ENCODE measurements at places on chromosomes 16 and 17.

GRCh38 chr17:7177191-7177953, 1.8 kb downstream of the ASGR1 start:
- no peak for DNase-seq

DNA sequence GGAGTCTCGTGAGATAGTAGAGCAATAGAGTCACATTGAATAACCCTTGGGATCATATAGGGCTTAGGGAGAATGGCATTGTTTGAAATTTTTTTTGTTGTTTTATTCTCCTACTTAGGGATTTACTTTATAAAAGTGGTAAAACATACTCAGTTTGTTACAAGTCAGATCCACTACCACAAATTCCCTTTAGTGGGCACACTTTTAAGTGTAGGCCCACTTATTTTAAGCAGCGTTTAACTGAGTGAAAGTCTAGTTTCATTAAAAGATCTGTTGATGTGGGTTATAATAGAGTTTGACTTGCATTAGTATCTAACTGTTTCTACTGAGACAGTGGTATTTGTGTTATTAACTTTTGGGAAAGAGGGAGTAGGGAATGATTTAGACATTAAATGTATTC, 49.3 kb downstream of the USP10 start:
- DNase-seq = no peak

DNA sequence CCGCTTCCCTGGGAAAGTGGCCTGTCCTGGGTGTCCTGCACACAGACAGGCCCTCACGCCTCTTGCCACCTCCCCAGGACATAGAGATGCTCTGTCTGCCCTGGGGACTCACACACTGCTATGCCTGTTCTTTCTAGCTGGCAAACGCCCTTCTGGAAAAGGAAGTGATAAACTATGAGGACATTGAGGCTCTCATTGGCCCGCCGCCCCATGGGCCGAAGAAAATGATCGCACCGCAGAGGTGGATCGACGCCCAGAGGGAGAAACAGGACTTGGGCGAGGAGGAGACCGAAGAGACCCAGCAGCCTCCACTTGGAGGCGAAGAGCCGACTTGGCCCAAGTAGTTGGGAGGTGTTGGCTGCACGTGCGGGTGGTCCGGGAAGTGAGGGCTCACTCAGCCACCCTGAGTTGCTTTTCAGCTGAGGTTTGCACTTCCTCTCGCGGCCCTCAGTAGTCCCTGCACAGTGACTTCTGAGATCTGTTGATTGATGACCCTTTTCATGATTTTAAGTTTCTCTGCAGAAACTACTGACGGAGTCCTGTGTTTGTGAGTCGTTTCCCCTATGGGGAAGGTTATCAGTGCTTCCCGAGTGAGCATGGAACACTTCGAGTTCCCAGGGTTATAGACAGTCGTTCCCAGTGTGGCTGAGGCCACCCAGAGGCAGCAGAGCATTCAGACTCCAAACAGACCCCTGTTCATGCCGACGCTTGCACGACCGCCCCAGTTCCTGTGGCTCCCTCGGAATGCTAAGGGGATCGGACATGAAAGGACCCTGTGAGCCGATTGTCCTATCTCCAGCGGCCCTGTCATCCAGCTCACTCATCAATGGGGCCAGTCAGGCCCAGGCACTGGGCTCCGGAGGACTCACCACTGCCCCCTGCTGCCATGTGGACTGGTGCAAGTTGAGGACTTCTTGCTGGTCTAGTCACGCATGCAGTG, 3.5 kb upstream of the RPL13 start:
- peak; percentile 85 for DNase-seq

DNA sequence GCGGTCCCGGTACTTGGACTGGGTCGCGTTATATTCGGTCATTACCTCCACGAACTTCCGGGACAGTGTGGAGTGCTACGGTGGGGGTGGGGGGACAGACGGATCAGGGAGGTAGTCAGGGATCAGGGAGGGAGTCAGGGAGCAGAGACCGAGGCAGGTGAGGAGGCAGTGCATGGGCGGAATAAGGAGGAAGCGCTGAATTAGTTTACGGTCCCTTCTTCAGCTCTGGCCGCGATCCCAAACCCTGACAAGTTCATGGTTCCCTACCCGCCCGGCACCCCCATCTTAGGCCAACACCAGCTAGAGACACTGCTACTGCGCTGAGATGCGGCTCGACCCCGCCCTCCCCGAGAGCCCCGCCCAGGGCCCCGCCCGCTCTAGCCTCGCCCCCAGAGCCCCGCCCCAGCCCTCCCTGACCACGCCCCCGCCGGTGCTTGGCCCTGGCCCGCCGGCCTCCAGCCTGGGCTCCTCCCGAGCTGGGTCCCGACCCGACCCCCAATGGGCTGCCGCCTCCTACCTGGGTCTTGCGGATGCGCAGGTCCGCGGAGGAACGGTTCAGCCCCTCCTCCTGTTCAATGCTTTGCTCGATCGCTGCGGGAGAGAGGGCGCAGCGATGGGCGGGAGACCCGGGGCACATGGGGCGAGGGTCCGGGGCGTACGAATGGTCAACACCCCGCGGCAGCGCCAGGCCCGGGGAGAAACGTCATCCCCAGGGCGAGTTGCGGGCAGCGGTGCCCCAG, 12.1 kb downstream of the HSD3B7 start:
- peak; percentile 23 for DNase-seq

DNA sequence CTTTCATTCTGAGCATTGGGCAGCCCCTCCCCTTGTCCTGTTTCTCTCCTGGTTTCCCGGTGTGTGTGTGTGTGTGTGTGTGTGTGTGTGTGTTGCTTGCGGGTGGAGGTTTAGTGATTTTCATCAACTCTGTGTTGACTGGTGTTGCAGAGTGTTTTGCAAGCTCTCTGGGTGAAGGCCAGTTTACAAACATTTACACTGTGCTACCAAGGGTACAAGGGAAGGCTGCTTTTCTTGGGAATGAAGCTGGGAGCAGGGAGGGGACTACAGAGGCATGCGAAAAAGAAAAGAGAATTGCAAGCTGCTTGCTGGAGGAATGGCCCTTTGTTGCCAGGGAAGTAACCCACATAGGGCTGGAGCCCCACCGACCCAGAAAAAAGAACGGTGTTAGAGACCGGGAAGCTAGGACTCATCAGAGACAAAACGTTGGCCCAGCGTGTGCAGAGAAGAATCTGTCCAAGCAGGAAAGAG, 29.6 kb downstream of the HS3ST3B1 start:
- DNase-seq = no peak

DNA sequence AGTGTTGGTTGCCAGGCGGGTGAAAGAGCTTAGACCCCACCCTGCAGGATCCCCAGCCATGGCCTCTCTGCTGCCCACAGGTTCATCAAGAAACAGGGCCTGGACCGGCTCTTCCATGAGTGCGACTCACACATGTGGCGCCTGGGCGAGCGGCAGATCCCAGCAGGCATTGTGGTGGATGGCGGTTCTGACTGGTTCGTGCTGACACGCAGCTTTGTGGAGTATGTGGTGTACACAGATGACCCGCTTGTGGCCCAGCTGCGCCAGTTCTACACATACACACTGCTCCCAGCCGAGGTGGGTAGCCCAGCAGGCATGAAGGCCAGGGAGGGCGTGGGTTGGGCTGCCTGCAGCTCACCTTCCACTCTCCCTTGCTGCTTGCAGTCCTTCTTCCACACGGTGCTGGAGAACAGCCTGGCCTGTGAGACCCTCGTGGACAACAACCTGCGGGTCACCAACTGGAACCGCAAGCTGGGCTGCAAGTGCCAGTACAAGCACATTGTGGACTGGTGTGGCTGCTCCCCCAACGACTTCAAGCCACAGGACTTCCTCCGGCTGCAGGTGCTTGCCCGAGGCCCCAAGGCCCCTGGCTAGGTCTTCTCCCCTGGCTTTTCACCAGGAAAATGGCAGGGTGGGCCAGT, 9.9 kb downstream of the XYLT2 start:
- no peak for DNase-seq

GRCh38 chr16:89244754-89245153, 27.3 kb downstream of the ZNF778 start:
- DNase-seq = no peak

DNA sequence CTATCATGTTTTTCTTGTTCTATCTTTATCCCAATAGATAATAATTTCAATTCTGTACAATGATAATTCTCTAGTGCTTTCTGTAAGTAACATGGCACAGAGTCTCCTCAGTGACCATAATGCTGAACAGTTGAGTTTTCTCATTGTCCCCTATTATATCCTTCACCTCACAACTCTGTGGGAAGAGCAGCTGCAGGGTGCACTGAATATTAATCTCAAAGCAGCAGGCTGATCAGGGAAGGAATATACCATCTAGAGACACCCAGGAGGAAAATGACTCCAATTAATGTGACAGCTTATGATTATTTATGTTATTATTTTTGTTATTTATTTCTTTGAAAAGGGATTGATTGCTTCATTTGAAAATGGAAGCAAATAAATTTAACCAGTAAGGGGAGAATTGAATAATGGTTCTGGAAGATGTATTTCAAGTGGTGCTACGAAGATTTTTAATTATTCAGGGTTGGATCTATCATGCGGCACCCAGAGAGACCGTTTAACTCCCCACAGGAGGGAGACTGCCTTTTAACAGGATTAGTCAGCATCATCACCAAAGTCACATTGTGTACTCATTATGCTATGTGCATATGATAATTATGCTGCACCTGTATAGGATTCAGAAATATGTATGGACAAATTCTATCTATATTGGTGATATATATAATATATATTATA, 1015.7 kb upstream of the GOT2 start:
- DNase-seq = no peak

GRCh38 chr16:4908854-4909401, 28.0 kb downstream of the PPL start:
- DNase-seq = no peak

GRCh38 chr17:54838651-54839421, 61.8 kb upstream of the TOM1L1 start:
- no peak for DNase-seq

DNA sequence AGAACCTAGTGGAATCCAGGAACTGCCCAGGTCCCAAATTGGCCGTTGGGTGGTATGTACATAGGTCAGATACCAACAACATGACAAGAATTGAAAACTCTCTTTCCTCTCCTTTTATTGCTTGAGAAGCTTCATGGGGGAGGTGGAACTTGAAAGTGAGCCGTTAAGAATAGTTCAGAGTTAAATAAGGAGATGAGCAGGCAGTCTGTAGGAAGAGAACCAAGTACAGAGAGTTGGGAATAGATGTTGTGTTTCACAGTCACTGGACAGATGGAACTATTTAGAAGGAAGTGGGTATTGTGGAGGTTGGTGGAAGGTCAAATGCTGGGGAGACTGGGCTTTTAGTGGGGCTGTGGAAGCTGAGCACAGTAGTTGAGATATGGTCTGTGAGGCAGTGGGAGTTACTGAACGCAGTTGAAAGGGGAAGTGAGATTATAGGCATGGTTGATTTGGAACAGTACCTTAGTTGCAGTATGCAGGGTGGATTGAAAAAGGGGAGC, 26.4 kb downstream of the ARHGAP44 start:
- DNase-seq = no peak

- DNase-seq = no peak
Observed at GRCh38 chr17:13513039-13513405, 88.7 kb downstream of the HS3ST3A1 start.

- DNase-seq = no peak
Observed at GRCh38 chr16:66474750-66475199, 47.7 kb downstream of the BEAN1 start.
